ENCODE measurements at places on chromosomes 6 and 20. TPM values are rescaled to one million over a fixed set of nuclear protein-coding genes. Genes with fewer than 3 reads are reported as not detected.

The PRDM13 gene
- total RNA-seq = not detected

The ULBP2 gene
- not detected for total RNA-seq

The LY6G6C gene
- total RNA-seq = not detected

The ASCC3 gene
- 20.5 TPM for total RNA-seq

The PTGIS gene
- total RNA-seq = 92.4 TPM

The TNXB gene
- 547 TPM for total RNA-seq

The MRAP2 gene
- total RNA-seq = 2.2 TPM

The KIAA0408 gene
- total RNA-seq = 13.5 TPM

The SMAP1 gene
- 20.4 TPM for total RNA-seq

The C6orf58 gene
- not detected for total RNA-seq

The TP53TG5 gene
- total RNA-seq = not detected

The SLC4A11 gene
- total RNA-seq = not detected

The FAM8A1 gene
- total RNA-seq = 35.6 TPM

The OR2H1 gene
- total RNA-seq = not detected

The FNDC1 gene
- total RNA-seq = 4.6 TPM

The SFT2D1 gene
- total RNA-seq = 50.3 TPM

The INSM1 gene
- not detected for total RNA-seq

The WFDC5 gene
- total RNA-seq = not detected

The DEF6 gene
- 7.6 TPM for total RNA-seq

The FOXF2 gene
- 2.4 TPM for total RNA-seq

The PTCRA gene
- not detected for total RNA-seq

The TMEM242 gene
- total RNA-seq = 4.9 TPM

The ANGPT4 gene
- total RNA-seq = 4.7 TPM

The APOM gene
- total RNA-seq = 2.0 TPM

The SPATS1 gene
- total RNA-seq = not detected

The TTBK1 gene
- not detected for total RNA-seq

The LINC00237 gene
- total RNA-seq = not detected

The HTR1E gene
- total RNA-seq = not detected

The SRF gene
- total RNA-seq = 35.5 TPM

The ARFGEF3 gene
- 5.0 TPM for total RNA-seq

The GGTLC1 gene
- not detected for total RNA-seq

The MATN4 gene
- not detected for total RNA-seq

The COL12A1 gene
- total RNA-seq = 251 TPM

The OR12D3 gene
- not detected for total RNA-seq

The DAAM2 gene
- 73.9 TPM for total RNA-seq

The MACROD2 gene
- 8.5 TPM for total RNA-seq

The MYL9 gene
- 194 TPM for total RNA-seq

The GTSF1L gene
- not detected for total RNA-seq

The PTPRT gene
- under 0.01 TPM for total RNA-seq

The DZANK1 gene
- total RNA-seq = 2.0 TPM

The XRN2 gene
- 58.2 TPM for total RNA-seq

The CLPSL2 gene
- total RNA-seq = not detected

Measured in tibial nerve (tissue), 4 donors.